Activated CD4-positive, alpha-beta T cell treated with anti-CD3 and anti-CD28 coated beads for 4 hours (primary cell): ENCODE measurements at places on chromosomes 1 and 21.
A peak's percentile ranks its signal among the peaks of the same experiment; 100 is the strongest.

DNA sequence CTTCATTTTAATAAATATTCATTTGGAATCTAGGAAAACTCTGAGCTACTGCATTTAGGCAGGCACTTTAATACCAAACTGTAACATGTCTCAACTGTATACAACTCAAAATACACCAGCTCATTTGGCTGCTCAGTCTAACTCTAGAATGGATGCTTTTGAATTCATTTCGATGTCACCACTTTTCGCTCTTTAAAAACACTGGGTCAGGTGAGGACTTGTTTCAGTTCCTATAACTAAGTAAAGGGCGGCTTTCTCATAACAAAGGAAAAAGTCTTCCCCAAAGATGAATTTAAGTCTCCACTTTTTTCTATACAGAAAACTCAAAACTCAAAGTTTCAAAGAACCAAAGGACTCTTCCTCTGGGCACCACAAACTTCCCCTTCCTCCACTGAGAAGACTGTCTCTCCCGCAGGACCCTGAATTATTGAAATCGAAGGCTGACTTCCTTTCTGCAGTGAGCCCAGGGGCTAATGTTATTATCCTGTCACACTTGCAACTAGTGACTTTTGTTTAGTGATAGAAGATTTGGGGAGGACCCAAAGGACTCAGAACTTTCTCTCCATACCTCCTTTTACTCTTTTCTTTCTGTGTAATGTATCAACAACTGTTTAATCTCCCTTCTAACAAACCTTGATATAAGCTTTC lies 9.7 kb upstream of the DHX9 start:
- DNase-seq: no peak

DNA sequence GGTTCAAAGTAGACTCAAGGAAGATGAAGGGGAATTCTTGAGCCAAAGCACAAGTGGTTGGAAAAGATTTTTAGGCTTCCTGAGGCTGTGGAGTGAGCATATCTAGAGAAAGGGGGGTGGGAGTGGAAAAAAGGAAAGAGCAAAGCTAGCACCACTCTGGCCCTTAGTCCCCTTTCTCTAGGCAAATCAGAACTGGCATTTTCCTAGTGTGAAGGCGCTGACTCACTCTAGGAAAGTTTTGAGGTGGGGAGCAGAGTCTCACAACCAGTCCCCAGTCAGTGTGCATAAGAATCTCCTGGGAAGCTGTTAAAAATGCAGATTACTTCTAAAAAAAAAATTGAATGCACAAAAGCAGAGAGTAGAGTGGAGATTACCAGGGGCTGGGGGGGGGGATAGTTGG lies 3.4 kb upstream of the GPR89B start:
- no peak for DNase-seq

GRCh38 chr21:25426580-25426979 lies 180.7 kb downstream of the MRPL39 start:
- no peak for DNase-seq

GRCh38 chr1:22773981-22774832 lies 63.6 kb downstream of the EPHB2 start:
- no peak for DNase-seq

DNA sequence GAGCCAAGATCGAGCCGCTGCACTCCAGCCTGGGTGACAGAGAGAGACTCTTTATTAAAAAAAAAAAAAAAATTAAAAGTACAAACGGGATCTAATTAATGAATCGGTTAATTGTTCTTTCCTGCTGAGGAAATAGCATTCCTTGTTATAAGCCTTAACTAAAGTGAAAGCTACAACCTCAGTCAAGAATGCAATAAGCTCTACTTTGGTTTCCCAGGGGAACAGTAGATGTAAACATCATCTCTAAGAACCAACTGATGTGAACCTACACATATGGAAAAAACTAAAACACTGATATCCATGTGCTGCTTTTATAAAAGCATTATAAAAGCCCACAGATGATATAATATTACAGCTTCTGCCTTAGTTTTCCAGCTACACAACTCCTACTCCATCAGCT lies 41.9 kb downstream of the LPGAT1 start:
- DNase-seq: no peak

GRCh38 chr1:206050655-206051235 lies 2.2 kb upstream of the RHEX start:
- DNase-seq: peak; percentile 46

GRCh38 chr1:23601135-23601967 lies 42.0 kb upstream of the ID3 start:
- DNase-seq: no peak

DNA sequence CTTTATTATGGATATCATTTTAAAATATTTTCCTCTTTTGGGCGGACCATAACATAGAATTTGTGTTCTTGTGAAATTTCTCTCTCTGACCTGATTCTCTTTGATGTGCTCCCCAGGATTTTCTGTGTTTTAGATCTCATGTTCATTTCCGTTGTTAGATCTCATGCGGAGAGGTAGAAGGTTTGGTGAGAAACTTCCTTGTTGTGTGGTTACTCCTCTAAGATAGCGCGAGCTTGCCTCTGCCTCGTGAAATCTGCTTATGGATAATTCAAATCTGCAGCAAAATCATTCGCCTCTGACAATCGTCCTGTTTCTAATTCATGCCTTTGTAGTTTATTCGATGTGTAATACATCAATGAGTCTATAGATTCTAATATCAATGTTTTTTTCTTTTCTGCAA lies 580.4 kb downstream of the USP25 start:
- DNase-seq: no peak

DNA sequence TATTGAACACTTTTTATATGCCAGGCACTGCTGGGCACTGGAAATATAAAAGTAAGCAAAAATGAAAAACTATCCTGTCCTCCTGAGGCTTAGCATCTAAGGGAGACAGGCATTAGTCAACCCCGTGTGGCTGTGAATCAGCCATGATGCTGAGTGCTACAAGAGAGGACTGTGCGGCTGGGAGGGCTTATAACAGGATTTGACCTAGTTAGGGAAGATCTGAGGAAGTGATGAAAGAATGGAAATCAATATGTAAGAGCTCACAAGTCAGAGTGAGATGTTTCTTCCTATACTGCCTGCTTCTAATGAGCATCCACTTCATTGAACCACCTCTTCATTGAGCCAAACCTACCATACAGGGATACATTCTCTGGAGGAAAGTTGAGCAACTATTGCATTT lies 15.1 kb downstream of the TRIM45 start:
- peak; percentile 16 for DNase-seq

DNA sequence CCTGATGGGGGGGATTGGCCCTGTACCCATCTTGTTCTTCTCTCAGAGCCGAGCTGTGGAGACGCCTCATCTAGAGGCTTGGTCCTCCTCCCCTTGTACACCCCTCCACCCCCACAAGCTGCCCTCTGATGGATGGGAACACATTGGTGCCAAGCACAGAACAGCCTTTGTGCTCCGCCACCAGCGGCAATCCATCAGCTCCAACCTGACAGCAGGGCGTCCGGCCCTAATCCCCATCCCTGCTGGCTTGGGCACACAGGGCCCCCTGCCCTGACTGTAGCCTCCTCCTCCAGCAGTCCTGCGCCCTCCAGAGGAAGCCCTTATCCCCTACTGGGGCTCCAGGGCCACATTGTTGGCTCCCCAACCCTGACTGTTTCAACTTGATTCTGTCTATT lies 3.8 kb upstream of the MYOG start:
- DNase-seq: no peak

- peak; percentile 11 for DNase-seq
Measured at GRCh38 chr1:165403835-165404482, 41.0 kb downstream of the RXRG start.

DNA sequence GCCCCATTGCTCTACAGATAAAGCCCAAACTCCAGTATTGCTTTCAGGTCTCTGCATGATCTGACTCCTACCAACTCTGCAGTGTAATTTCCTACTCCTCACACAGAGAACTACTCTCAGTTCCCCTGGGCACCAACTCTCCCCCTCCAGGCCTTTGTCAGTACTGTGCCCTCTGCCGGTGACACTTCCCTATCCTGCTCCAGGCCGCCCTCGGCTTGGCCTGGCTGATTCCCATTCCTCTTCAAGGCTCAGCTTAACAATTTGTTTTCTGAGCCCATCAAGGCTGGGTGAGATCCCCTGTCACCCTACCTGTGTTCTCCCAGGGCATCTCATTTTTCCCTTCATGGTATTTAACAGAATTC lies 2.6 kb downstream of the SLAMF8 start:
- DNase-seq: no peak

- DNase-seq: no peak
Measured at GRCh38 chr21:26595971-26596370, 22.9 kb upstream of the CYYR1 start.

DNA sequence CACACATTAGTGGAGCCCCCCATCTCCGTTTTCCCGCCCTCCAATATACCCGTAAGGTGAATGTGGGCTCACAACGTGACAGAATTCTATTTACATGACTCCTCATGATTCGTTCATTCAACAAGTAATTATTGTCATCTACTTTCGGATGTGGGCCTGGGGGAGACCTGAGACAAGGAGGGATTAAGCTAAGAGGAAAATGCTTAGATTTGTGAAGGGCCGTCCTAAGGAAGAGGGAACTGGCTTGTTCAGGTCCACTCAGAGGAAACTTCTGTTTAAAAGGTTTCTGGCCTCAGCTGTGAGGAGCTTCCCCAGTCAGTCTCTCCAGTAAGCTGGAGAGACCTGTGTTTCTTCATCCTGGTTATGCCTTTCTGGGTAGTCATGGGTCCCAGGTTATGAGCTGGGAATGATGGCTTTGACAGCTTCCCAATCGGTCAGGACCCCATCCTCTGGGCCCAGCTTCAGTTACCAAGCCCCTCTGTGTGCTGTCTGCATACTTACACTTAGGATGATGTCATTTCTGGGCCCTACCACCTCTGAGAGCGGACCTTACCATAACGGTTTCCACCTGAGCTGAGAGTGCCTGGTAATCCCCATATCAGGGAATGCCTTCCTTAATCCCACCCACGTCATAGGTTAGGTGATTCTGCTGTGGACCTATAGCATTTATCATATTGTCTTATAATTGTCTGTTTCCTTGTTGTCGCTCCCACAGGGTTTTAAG lies 687 bp upstream of the ERI3 start:
- DNase-seq: no peak
